ENCODE measurements at places on chromosomes 16 and 17.

DNA sequence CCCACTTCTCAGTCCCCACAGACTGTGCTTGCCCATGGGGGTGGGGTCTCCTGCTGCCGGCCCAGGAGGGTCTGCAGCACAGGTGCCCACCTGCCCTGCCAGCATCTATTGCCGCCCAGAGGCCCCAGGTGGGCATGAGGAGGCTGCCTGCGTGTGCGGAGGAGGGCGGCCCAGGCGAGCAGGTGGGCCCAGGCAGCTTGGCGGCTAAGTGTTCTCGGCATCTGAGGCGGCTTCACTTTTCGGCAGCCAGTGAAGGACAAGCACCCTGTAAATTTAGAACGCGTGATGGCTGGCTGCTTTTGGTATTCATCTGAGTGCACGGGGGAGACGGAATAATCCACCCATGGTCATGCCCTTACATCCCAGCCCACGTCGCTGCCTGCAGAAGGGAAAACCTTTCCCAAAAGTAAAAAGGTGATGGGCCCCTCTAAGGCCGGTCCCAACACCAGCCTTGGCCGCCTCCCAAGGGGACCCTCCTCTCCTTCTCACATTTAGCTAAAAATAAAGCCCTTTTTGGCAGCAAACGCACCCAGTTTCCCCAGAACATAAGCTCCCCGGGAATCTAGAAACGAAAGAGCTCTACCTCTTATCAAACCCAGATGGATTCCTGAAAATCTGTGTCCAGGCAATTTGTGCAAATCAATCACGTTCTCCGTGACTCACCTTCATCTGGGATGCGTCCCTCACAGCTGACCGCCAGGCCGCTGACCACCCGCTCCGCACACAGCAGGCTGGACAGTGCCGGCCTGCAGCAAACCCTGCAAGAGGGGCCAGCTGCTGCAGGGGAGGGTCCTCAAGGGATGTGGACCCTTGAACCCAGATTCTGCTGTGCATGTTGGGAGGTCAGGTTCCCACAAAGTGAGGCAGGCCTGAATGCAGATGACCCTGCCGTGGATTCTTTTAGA is 79.4 kb downstream of the RBFOX3 start:
- no peak for DNase-seq

DNA sequence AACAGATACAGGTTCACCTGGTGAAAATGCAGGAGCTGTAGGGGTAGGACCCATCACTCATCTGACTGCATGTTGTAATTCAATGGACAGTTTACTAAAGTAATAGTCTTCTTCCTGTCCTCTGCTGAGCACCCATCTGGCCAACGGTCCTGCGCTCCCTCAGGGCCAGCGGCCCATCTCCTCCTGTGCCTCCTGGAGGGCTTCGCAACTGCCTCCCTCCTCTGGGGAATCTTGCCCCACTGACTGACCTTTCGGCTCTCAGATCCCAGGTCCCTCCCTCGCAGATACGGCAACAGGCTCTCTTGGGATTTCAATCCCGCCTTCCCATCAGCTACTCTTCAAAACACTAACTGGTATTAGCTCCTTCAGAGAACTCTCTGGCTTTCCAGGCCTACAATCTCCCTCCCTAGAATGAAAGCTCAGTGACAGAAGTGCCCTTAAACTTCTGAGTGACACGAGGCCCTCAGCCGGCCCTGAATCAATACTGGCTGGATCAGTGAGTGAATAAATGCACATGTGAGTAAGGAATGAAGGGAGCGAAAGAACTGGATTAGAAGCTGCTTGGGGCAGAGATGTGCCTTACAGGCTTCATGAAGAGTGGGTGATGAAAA is 1.3 kb downstream of the PEMT start:
- DNase-seq = no peak

DNA sequence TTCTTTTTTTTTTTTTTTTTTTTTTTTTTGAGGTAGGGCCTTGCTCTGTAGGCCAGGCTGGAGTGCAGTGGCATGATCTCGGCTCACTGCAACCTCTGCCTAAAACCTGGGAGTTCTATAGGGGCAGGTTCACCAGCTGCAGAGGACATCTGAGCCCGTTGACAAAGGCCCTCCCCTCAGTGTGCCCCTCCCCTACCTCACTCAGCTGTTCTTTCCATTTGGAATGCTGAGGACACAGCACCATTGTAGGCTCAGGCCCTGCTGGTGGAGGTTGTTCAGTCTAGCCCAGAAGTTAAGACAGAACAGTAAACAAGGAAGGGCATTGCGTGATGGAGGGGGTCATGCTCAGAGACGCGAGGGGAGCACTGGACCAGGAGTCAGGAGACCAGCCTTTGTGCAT is 21.8 kb upstream of the KIF19 start:
- no peak for DNase-seq

GRCh38 chr17:64507413-64507782 is 621 bp downstream of the CEP95 start:
- peak; percentile 46 for DNase-seq
